ENCODE measurements at places on chromosomes 2 and 18. TPM values are rescaled to one million over a fixed set of nuclear protein-coding genes. Genes with fewer than 3 reads are reported as not detected.

- peak; percentile 71 for DNase-seq
Observed at GRCh38 chr2:237590272-237591140, at the start of gene RAB17. Gene RAB17 (minus strand): TSS chr2:237590734. CDS start chr2:237586154, 4,580 bp downstream.

CGREF1 gene
- 4.5 TPM for polyA plus RNA-seq

HPCAL1 gene
- 75.1 TPM for polyA plus RNA-seq

GRCh38 chr2:239292531-239292930 lies 108.3 kb downstream of the HDAC4 start:
- DNase-seq: no peak

GRCh38 chr2:88265352-88266303 lies 95.5 kb downstream of the THNSL2 start:
- no peak for DNase-seq

- DNase-seq: no peak
Observed at GRCh38 chr18:62603979-62604378, 81.2 kb downstream of the ZCCHC2 start.

GRCh38 chr2:197677056-197677455 lies 1.7 kb upstream of the RFTN2 start:
- DNase-seq: no peak

DNA sequence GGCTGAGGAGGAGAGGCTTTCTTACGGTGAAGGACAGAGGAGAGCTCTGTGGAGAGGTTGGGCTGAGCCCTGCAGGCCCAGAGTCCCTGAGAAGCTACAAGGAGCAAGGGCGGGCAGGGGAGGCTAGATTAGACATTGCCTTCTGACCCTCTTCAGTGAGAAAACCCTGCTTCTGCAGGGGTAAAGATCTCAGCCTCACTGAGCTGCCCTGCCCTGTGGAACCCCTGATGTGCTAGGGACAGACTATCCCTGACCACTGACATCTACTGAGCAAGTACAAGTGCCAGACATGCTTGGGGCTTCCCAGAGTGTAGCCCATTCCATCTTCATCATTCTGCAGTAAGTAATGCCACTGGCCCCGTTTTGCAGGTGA lies 111.5 kb downstream of the CYP26B1 start:
- no peak for DNase-seq

GRCh38 chr2:232857158-232857563 lies 12.9 kb upstream of the SNORC start:
- DNase-seq: no peak

DNA sequence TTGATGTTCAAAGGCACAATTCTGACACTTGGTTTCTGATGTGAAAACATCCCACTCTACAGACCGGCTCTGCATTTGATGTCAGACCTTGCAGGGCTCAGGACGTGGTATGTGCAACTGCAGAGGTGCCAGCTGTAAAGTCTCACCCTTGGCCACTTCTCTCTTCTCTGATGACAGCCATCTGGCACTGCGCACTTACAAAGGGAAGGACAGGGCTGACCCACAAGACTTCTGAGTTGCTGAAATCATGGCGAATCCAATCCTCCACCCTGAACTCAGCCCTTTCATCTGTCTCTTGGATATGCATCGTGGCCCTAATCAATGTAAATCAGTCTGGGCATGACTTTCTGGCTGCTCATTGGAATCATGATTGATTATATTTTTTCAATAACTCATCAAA lies 82.5 kb downstream of the SEPTIN10 start:
- DNase-seq: no peak

FOXD4L1 gene
- polyA plus RNA-seq: 0.10 TPM

PSD4 gene
- 12.8 TPM for polyA plus RNA-seq

GRCh38 chr18:76169733-76170132 lies 325.3 kb downstream of the ZNF516 start:
- no peak for DNase-seq

COLEC12 gene
- not detected for polyA plus RNA-seq

MC2R gene
- polyA plus RNA-seq: not detected

DNA sequence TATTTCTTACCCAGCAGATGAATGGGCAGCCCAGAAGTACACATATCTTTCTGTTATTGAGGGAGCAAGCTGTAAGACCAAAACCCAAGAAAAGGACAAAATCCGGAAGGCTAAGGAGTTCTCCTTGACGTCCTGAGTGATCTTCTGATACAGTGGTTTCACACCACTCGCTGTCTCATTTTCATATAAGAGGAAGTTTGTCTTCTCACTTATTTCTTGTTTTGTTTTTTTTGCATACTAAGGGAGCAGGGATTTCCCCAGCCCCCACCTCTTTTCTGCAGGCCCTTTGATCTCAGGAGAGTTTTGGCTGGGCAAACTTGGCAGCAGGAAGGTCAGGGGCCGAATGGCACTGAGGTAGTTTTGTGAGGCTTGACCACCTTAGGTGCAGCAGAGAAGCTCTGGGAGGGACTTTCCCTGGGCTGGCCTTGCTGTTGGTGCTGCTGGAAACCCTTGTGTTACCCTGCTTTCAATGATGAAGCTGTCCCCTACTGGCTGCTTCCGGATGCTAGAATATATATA lies 13.3 kb downstream of the CHRNA1 start:
- no peak for DNase-seq

DNA sequence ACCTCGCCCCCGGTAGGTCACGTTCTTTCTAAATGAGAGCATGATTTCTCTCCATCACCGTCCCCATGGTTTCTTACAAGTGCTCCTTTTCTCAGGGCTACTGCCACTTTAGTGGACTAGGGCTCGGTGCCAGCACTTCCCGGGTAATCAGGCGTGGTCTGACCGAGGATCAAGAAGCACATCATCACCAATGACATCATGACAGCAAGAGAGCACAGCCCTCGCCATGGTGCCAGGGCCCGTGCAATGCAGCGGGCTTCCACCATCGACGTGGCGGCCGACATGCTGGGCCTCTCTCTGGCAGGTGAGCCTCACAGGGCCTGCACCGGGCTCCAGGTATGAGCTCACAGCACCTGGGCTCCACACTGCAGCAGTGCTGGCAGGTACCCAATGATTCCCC lies 75.2 kb downstream of the INPP4A start:
- no peak for DNase-seq

GRCh38 chr18:60861575-60861974 lies 471.7 kb upstream of the CDH20 start:
- no peak for DNase-seq

GRCh38 chr18:54205959-54206358 lies 18.5 kb downstream of the MBD2 start:
- no peak for DNase-seq

GRCh38 chr2:239912938-239913635 lies 112.1 kb downstream of the NDUFA10 start:
- DNase-seq: no peak

GRCh38 chr18:70994116-70994515 lies 705.3 kb downstream of the SOCS6 start:
- no peak for DNase-seq

DNA sequence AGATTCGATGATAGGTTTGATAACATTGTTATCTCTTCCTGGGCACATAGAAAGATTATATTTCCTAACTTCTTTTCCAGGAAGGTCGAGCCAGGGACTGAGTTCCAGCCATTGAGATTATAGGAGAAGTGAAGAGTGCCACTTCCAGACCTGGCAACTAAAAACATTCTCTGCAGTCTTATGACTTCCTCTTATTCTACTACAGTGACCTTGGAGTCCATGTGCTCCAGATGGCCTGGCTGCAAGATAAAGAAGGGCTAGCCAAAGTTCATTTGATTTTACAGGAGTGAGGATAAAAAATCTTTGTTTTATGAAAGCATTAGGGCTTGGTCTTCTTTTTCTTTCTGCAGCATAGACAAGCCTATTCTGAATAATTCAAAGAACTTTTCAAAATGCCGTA lies 363.0 kb downstream of the FSIP2 start:
- DNase-seq: no peak

DNA sequence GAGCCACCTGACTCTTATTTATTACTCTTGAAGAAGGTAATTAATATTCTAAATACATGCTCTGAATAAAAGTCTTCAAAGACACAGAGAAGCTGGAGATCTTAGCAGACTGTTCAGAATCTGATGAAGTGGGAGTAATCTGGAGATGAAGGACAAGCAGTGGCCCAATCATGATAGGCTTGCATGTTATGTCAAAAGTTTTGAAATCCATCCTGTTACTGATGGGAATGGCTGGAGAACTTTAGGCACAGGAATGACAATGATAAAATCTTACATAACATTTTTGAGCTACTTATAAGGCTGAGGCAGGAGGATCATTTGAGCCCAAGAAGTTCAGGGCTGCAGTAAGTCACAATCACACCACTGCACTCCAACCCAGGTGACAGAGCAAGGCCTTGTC lies 2.4 kb upstream of the RIF1 start:
- DNase-seq: no peak

CNOT11 gene
- 64.3 TPM for polyA plus RNA-seq

DNA sequence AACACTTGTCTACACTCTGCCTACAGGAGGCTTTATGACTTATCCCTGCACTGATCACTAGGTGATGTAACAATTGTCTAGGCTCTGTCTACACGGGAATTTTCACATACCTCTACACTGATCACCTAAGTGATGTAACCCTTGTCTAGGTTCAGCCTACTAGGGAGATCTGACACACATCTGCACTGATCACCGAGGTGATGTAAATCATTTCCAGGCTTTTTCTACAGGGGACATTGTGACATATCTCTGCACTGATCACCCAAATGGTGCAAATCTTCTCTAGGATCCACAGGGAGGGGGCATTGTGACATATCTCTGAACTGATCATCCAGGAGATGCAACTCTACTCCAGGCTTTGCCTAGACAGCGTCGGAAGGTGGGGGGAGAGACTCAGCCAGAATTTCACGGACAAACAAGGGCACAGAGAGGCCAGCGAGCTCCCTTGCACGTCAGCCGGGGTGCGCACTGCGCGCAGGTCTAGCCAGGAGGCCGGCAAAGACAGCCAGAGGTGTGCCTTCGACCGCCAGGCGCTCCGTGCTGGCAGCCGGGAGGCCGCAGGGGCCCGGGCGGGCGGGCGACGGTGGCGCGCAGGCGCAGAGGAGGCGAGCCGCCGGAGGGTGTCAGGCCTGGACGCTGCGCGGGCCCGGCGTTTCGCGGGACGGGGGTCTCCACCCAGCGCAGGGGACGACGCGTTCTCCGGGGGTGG lies 46.9 kb upstream of the USP14 start:
- DNase-seq: peak; percentile 66

DNA sequence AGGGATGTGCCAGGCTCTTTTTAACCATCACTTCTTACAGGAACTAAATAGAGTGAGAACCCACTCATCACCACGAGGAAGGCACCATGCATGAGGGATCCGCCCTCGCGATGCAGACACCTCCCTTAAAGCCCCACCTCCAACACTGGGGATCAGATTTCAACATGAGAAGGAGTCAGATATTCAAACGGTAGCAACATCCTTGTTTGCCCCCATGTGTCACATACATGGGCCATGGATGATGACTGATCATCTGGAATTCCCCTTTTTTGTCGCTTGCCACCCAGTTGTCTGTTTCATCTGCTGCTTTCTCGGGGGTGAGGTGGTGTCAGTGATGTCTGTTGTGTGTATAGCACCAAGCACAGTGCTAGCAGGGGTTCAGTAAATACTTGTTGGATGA lies 57.9 kb downstream of the NCK2 start:
- DNase-seq: peak; percentile 47

- peak; percentile 46 for DNase-seq
Observed at GRCh38 chr2:132757676-132758075, 87.7 kb upstream of the LYPD1 start.

DNA sequence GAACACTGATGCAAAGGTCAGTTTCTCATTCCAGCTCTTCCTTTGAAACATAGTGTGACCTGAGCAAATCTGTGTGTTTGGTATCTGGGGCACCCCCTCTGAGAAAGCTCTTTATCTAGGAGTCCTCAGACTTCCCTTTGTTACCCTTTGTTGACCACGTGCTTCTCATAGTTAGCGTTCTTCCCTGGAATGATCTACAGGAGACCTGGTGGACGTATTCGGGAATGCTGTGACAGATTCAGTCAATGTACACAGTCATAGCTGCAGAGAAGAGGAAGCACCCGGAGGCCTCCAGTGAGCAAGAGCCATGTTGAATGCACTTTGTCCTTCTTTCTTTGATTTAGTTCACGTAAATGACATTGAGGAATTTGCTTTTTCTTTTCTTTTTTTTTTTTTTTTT lies 10.7 kb upstream of the CHMP1B start:
- DNase-seq: no peak

DNA sequence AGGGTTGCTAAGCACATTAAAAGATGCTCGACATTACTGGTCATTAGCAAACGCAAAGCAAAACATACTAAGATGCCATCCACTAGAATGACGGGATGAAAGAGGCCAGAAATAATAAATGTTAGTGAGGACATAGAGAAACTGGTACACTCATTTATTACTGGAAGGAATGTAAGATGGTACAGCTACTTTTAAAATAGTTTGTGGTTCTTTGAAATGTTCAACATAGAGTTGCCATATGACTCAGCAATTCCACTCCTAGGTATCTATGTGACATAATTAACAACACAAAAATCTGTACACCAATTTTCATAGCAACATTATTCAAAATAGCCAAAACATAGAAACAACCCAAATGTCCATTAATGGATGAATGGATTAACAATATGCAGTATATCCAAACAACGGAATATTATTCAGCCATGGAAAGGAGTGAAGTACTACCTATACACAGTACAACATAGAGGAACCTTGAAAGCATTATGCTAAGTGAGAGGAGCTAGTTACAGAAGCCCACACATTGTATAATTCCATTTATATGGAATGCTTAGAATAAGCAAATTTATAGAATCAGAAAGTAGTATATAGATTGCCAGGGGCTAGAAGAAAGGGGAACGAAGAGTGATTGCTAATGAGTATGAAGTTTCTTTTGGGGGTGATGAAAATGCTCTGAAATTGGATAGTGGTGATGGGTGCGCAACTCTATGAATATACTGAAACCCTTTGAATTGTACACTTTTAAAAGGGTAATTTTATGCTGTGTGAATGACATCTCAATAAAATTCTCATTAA lies 61.9 kb upstream of the IL1R1 start:
- DNase-seq: peak; percentile 72

DNA sequence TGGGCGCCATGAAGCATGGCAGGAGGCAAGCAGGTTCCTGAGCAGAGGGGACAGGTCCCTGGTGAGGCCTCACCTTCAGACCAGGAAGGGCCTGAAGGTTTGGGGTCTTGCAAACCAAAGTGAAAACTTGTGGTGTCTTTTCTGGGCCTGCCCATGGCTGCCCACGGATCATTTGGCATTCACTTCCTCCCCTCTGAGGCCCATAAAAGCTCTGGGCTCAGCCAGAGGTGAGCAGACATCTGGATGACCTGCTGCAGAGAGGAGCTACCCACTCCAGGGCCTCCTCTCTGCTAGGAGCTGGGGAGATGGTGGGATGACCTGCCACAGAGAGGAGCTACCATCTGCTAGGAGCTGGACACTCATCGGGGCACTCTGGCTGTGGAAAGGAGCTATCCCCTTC lies 112.9 kb upstream of the TMEM18 start:
- DNase-seq: no peak

- peak; percentile 19 for DNase-seq
Observed at GRCh38 chr18:8469544-8470130, 139.6 kb upstream of the RAB12 start.

- no peak for DNase-seq
Observed at GRCh38 chr18:75582406-75582821, 154.9 kb upstream of the SMIM21 start.

VSNL1 gene
- 40.4 TPM for polyA plus RNA-seq

GCKR gene
- 1.1 TPM for polyA plus RNA-seq
